ENCODE measurements at places on chromosomes 5 and 9.

- peak; percentile 37 for DNase-seq
Observed at GRCh38 chr5:149317281-149318048, 27.8 kb upstream of the GRPEL2 start.

- DNase-seq, result no peak
Observed at GRCh38 chr9:751137-752051, 90.1 kb upstream of the DMRT1 start.

DNA sequence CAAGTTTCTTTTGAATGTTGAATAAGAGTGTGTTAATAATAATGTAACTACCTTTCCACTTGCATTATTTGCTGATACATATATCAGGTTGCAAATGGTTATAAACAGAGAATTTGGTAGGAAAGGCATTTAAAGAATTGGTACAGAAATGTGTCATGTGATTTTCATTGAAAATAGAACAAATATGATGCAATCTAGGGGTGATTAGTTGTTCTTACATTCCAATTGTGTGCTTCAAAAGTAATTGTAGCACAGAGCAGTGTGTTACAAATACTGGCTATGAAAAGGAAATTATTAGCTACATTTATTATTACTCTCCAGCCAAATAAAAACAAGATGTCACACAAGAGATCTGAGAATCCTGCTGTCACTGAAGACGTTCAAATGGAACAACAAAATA is 61.8 kb upstream of the PRDM9 start:
- DNase-seq, result no peak

- DNase-seq, result no peak
Observed at GRCh38 chr9:127987103-127987614, 6.4 kb upstream of the EEIG1 start.

- no peak for DNase-seq
Observed at GRCh38 chr5:150788977-150789376, 10.4 kb downstream of the SMIM3 start.

DNA sequence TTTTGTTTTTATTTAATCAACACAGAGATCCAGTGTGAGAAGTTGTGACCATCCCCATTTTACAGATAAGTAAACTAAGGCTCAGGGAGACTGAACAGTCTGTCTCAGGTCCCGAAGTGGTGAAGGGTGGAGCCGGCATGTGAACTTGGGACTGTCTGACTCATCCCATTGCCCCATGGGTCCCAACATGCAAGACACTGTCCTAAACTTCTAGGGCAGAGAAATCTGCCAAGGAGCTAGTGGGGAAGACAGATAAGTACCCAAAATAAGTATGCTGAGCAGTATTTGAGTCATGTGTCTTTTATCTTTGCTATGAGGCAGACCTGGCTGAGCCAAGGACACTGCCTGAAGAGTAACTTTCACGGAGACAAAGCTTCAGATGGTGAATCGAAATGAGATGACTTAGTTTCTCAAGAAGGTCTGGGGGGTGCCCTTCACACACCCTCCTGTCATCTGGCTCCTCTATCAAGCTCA is 64.3 kb upstream of the SLC25A51 start:
- no peak for DNase-seq

GRCh38 chr5:116495786-116496357 is 78.8 kb downstream of the SEMA6A start:
- no peak for DNase-seq

DNA sequence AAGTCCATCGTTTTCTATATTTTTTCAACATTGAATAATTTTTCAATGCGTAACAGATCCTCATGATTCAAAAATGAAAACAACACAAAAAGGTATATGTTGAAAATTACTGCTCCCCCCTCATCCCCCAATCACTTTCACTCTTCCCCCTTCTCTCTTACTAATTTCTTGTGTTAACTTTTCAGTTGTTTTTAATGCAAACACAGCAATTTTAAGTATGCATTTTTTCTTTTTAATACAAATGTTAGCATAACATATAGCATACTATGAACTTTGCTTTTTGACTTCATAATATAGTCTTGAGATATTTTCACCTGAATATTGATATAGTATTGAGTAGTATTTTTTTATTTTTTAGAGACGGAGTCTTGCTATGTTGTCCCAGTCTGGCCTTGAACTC is 41.1 kb upstream of the CAMK4 start:
- no peak for DNase-seq

- no peak for DNase-seq
Observed at GRCh38 chr5:126053630-126054029, 369.6 kb upstream of the GRAMD2B start.

- DNase-seq, result no peak
Observed at GRCh38 chr5:64050296-64050695, 88.1 kb upstream of the HTR1A start.

- no peak for DNase-seq
Observed at GRCh38 chr9:117757561-117758190, 53.5 kb downstream of the TLR4 start.

DNA sequence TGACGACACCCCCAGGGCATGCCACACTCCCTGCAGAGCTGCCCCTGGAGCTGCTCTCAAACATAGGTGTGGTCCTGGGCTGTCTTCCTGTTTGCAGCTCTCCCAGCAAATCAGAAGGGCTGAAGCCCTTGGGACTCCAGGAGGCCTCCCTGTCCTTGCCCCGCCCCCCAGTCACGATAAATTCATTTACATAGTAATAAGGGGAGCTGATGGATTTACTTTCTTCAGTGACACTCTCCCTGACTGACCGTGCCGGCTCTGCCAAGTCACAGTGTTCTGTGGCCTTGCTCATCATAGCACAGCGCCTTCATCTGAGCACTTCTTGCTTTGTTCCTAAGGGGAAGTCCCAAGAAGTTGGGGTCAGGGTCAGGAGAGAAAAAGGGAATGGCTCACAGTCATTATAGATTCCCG is 121.4 kb downstream of the ENC1 start:
- no peak for DNase-seq

DNA sequence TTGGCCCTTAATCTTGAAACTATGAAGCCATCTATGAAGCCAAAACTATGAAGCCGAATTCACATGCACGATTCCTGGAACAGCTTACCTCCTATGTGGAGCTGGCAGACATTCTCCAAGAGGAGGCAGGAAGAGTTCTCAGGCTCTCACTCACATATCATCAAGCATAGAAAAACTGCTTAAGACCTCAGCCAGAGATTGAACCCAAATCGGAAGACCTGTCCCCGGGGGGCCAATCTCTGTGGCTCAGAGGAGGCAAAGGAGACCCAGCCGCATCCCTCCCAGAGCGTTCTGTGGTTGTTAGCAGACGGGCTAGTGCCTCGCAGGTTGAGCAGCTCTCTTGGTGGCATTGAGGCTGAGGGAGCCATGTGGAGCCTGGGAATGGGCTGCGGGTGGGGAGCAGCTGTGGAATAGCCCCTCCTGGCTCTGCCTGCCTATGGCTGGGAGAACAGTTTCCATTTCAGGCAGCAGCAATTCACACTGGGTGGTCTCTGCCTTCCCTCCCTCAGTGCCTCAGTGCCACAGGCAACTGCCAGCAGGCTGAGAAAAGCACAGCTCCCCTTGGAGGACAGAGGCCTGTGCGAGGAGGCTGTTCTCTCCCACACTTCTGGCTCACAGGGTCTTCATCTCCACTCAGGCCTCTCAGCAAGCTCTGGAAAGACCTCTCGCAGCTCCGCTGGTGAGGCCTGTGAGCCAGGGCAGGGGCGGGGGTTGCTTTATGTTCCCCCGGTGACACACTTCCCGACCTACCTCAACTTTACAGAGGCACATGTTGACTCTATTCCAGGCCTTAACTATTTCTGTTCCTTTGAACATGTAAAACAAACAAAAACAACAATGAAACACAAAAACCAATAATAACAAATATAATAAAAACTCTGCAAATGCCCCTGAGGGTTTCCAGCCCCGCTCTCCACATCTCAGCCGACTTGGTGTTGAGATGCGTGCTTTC is 17.4 kb upstream of the TMEM174 start:
- DNase-seq, result no peak

GRCh38 chr5:43997647-43998272 is 391.5 kb downstream of the FGF10 start:
- no peak for DNase-seq

- DNase-seq, result no peak
Observed at GRCh38 chr5:113106821-113107220, 130.2 kb downstream of the DCP2 start.

DNA sequence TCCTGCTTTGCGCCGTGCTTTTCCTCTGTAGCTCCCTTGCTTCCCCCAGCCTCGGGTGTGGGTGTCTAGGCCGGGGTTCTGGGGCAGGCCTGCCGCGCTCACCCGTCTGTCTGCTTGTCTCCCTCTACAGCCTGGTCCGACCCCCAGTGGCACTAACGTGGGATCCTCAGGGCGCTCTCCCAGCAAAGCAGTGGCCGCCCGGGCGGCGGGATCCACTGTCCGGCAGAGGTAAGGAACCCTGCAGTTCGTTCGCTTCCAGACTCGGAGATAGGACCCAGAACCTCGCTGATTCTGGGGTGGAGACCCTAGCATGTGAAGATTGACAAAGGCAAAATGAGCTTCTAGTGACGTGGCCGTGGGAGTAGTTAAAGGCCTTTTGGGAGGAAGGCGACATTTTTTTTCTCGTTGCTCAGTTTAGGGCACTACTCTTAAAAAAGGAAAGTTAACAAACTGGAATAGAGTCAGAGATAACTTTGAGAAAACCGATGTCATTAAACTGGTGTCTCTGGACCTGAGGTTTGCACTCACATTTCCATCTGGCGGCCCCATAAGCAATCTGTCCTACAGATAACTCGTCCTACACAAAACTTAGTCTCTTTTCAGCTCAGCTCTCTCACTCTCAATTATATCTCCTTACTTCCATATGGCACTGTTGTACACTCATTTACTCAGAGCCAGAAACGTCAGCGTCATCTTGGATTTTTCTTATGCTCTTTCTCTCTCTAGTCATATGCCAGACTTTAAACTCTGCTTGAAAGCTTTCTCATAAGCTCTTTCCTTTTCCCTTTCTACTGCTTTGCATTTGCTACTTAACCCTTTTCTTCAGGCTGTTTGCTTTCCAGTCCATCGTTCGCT is 561 bp downstream of the SEC61B start:
- DNase-seq, result no peak

- DNase-seq, result no peak
Observed at GRCh38 chr9:104779946-104780535, 16.1 kb downstream of the NIPSNAP3B start.

- DNase-seq, result no peak
Observed at GRCh38 chr9:92850898-92851297, 26.9 kb downstream of the ZNF484 start.

- DNase-seq, result no peak
Observed at GRCh38 chr5:98050583-98050982, 722.9 kb upstream of the RGMB start.

DNA sequence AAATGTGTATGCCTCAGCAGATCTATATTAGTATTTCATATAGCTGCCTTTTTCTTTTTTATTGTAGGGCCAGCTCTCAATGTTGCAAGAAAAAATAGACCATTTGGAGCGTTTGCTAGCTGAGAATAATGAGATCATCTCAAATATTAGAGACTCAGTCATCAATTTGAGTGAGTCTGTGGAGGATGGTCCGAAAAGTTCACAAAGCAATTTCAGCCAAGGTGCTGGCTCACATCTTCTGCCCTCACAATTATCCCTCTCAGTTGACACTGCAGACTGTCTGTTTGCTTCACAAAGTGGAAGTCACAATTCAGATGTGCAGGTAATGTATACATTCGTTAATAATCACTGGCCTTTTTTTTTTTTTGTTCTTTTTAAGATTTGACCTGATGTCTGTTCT is 23.7 kb downstream of the MAN2A1 start:
- no peak for DNase-seq

DNA sequence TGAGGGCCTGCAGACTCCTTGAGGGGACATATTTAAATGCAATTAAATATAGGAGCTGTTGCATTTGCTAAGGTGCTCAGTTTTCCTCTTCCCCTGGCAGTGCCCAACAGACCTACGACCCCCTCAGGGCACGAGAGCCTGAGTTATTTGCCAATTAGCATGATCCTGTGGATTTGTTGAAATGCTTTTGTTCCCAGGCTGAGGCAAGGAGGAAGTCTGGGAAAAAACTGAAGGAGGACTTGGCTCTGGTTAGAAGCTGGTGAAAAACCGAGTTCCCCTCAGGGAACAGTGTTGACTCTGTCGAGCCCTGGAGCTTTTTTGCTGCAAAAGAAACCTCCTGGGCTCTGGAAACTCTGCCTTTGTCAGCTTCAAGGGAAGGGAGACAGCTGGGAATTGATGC is 103.6 kb upstream of the SHB start:
- DNase-seq, result no peak

Data from stimulated activated CD4-positive, alpha-beta T cell treated with anti-CD3 and anti-CD28 coated beads, Interleukin-1b, Interleukin-23, amount 100 ng/mL, for 4 hours (primary cell).